ENCODE measurements at places on chromosomes 11 and 22.

- DNase-seq, result no peak
These were observed 85.5 kb upstream of the B3GAT1 start for GRCh38 chr11:134497586-134497985.

GRCh38 chr11:65438257-65439151, 15.9 kb downstream of the NEAT1 start:
- no peak for DNase-seq

DNA sequence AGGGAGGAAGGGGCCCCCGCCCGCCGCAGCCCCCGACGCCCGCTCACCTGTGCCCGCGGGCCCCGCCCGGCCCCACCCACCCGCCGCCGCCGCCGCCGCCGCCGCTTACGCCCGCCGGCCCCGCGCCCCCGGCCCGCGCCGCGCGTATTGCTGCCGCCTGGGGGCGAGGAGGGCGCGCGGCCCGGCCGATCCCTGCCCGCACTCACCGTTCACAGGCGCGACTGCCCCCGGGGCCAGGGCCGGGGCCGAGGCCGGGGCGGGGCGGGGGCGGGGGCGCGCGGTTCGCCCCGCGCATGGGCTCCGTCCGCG, 212 bp downstream of the HRAS start:
- no peak for DNase-seq

- no peak for DNase-seq
These were observed 9.1 kb upstream of the CCDC179 start for GRCh38 chr11:22869325-22869724.

DNA sequence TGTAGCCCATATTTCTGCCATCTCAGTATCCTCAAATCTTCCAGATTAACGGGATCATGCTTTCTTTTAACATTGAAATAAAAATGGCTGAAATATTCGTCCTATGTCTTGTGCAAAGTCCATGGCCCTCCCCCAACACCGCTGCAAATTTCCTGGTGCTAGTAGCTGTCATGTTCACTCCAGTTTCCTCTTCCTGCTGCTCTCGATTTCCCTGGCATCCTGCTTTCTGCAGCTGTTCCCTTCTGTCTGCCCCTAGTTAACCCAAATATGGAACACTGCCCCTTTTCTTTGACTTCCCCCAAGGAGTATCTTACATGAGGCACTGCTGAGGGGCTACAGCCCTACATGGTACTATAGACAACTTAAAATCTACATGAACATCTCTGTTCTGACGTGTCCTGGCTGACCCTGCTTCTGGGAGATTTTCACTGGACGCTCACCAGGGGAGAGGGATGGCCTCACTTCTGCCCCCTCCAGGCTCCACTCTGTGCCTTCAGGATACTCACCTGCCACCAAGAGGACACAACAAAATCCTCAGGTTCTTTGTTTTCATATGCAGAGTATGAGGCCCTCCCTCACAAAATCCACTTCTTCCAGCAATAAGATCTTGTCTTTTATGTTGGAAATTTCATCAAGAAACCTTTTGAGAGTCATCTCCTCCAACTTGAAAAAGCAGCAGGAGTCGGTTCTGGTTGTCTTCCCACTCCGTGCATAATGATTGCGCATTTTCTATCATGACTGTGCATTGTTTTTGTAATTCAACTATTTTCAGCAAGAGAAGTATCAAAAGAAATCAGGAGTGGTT, 29.5 kb upstream of the SCUBE2 start:
- DNase-seq, result no peak

GRCh38 chr22:43534916-43535315, 123.1 kb downstream of the MPPED1 start:
- no peak for DNase-seq

DNA sequence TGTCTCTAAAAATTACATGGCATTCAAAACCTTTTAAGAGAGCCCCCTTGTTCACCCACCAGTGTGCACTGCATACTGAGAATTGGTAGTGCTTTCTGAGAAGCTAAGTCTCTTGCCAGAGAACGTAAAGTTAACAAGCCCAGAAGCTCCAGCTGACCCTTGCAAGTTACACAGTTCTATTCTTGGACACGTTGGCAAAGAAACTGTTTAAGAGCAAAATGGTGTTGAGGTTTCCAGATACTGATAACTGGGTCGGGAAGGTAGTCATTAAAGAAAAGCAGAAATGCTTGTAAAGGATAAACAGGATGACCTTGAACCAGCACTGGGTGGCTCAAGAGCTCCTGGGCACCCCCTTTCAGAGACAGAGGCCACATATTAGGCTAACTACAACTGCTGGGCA, 284.8 kb downstream of the CADM1 start:
- no peak for DNase-seq

Data from stimulated activated CD4-positive, alpha-beta T cell treated with anti-CD3 and anti-CD28 coated beads, Interleukin-12 subunit alpha, Interleukin-12 subunit beta, amount 100 ng/mL, for 48 hours (primary cell).